Choroid plexus epithelial cell (primary cell): ENCODE measurements at places on chromosomes 6 and 20.

GRCh38 chr6:167579806-167580618, 246.7 kb upstream of the AFDN start:
- DNase-seq = no peak

DNA sequence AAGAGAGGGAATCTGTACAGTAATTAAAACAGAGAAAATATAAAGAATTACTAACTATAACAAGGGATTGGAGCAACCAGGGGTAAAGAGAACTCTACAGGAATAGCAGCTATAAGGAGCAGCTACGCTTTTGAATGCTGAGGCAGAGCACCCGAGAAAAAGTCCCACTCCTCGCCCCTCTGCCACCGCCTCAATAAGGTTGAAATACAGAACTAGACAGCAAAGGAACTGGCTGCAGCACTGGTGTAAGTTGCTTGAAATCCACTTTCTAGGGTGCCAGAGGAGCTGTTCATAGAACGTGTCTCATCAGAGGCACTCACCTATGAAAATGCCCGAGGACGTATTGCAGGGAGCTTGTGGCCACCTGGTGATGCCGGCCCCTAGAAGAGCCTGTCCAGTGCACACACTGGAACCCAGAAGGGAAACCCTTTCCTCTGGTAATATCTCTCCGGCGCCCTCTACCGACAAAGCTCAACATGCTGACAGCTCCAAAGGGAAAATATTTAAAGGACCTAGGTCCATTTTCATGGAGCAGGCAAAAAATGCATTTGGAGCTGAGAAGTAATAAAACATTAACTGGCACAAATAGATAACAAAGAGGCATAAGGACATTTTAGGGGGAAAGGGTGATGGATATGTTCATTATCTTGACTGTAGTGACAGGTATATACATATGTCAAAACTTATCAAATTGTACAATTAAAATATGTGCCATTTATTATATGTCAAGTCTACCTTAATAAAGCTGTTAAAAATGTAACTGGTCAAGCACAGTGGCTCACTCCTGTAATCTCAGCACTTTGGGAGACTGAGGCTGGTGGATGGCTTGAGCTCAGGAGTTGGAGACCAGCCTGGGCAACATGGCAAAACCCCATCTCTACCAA, 137.4 kb upstream of the HDAC2 start:
- DNase-seq = peak; percentile 79

DNA sequence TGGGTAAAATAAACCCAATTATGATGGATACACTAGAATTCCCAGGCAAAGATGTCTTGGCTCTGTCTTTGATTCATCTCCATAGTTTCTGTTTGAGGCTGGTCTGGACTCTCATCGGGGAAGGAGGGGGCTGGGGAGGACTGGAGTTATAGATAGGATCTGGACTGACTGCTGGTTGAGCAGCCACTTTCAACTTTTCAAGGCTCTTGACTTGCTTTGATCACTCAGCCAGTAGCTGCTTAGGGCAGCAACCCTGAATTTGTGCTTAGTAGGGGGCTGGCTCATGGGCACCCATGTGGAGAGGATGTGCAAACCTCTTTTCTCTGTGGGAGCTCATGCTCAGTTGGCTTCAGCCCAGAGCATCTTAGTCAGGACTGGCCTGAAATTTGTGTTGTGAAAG, 114.0 kb upstream of the NEDD9 start:
- DNase-seq = peak; percentile 69

- DNase-seq = no peak
Observed at GRCh38 chr6:44390158-44390683, 2.7 kb downstream of the CDC5L start.

GRCh38 chr6:124962639-124963415, 590 bp downstream of the RNF217 start:
- no peak for DNase-seq

DNA sequence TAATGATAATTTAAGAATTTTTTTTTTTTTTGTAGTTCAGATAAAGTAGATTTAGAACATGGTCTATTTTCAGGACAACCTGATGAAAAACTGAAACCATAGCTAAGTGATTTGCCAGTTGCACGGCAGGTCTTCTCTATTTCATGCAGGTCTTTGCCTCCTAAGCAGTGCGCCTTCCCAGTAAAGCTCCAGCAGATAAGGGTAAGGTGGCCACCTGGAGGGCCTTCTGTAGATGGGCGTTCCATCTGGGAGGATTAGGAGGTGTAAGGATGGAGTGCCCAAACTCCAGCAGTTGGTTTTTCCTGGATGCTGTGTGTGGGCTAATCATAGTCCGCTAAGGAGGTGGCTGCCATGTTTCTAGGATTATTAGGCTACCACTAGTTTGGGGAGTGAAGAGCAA, 107.1 kb downstream of the ARID1B start:
- no peak for DNase-seq

- no peak for DNase-seq
Observed at GRCh38 chr6:157089851-157090250, 233.5 kb downstream of the TMEM242 start.

- DNase-seq = peak; percentile 76
Observed at GRCh38 chr6:66930559-66931290, 1223.7 kb upstream of the EYS start.

DNA sequence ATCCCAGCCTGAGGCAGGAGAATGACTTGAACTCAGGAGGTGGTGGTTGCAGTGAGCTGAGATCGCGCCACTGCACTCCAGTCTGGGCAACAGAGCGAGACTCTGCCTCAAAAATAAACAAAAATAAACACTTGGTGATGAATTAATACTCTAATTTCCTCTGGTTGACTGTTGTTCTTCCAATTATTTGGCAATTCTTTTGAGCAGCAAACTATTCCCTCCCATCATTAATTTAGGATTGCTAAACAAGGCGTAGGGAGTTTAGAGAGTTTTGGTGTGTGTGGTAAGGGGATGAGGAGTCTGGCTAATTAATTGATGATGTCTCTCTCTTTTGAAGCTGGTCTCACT, 2.7 kb upstream of the ID1 start:
- no peak for DNase-seq

- DNase-seq = no peak
Observed at GRCh38 chr6:144543006-144543871, 258.1 kb downstream of the UTRN start.

- DNase-seq = no peak
Observed at GRCh38 chr6:26362836-26363220, 2.2 kb upstream of the BTN3A2 start.

- no peak for DNase-seq
Observed at GRCh38 chr20:39453890-39454289, 491.7 kb downstream of the DHX35 start.

- DNase-seq = peak; percentile 26
Observed at GRCh38 chr20:49397525-49397924, 84.9 kb downstream of the KCNB1 start.

DNA sequence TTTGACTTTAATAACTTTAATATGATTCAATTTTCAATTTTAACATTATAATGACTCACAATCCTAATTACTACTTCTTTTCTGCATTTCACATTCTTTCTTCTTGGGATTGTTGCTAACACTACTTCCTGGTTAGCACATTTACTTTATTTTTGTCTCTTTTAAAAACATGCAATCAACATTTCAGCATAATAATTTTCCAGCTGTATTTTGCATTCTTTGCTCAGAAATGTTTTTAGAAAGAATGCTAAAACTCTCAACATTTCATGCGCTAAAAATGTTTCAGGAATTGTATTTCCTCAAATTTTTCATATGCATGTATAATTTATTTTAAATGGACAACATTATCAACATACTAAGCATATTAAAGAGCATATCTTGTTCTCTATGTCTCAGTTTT, 1302.1 kb upstream of the GJE1 start:
- no peak for DNase-seq

GRCh38 chr6:34055223-34055933, 90.5 kb downstream of the GRM4 start:
- peak; percentile 69 for DNase-seq

GRCh38 chr6:7390226-7390878, 744 bp downstream of the RIOK1 start:
- DNase-seq = peak; percentile 89

GRCh38 chr6:2081155-2082138, 164.0 kb downstream of the GMDS start:
- no peak for DNase-seq
